ENCODE measurements at places on chromosomes 7 and 10. TPM values are rescaled to one million over a fixed set of nuclear protein-coding genes. Genes with fewer than 3 reads are reported as not detected.

DNA sequence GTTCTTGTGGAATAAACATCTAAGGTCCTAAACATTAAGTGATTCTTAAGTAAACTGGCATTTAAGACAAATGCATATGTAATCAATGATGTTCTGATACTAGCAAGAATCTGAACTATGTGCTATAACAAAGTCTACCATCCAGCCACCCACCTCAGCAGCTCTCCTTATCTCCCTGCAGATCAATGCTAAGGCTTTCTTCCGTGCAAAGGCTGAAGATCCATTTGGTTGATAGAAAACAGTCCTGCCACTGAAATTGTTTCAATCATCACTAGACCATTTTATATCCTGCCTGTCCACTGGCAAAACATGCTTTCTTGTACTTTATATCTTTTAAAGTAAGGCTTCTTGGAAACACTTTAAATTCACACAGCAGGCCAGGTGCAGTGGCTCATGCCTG is 6.3 kb upstream of the SMKR1 start:
- no peaks in the 10 kb centered on the region for H3K4me1 ChIP-seq
- no peak overlapping the region for H3K27ac ChIP-seq
- H3K27me3 ChIP-seq = peaks cover 9% of the 10 kb centered on the region
- no peak overlapping the region for H3K4me3 ChIP-seq
- H3K36me3 ChIP-seq = no peaks in the 10 kb centered on the region

- no peaks in the 10 kb centered on the region for H3K4me1 ChIP-seq
- no peak for DNase-seq
These were observed 129.8 kb upstream of the TMEM229A start for GRCh38 chr7:124162667-124163066.

DNA sequence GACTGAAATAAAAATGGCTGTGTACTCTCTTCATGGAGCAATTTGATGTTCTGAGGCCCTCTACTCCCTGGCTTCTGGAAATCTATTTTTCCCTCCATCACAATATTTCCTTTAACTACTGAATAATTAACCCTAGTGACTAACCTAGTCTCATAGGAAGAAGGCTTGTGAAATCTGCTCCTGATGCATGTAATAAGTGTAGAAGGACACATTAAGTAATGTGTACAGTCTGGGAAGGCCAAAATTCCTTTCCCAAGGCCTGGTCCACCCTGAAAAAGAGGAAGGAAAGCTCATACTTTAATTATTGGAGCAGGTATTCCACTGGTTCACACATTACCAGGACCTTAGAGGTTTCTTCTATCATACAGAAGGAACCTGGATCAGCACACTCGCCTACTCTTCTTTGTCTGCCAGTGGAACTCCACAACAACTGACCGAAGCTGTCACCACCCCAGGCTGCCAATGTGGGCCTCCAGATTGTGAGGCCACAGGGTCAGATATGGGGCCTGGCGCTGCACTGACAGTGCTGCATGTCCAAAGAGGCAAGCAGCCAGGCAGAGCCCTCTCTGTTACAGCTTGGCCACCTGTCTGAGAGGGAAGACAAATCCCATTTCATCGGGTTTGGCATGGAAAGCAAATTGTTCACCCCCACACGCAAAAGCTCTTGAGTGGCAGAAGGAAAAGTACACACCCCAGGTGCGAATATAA is 54.4 kb upstream of the FAM133B start:
- H3K36me3 ChIP-seq = no peaks in the 10 kb centered on the region
- no peak overlapping the region for H3K4me3 ChIP-seq
- no peak for DNase-seq
- no peaks in the 10 kb centered on the region for H3K27me3 ChIP-seq
- H3K4me1 ChIP-seq = peaks cover 7% of the 10 kb centered on the region
- no peak overlapping the region for H3K27ac ChIP-seq

The CDHR3 gene
- 1.4 TPM for total RNA-seq

The TAS2R4 gene
- 2.2 TPM for total RNA-seq

The CH25H gene
- not detected for total RNA-seq

The AHR gene
- 5.0 TPM for total RNA-seq
